ENCODE measurements at places on chromosomes 11 and 22.

DNA sequence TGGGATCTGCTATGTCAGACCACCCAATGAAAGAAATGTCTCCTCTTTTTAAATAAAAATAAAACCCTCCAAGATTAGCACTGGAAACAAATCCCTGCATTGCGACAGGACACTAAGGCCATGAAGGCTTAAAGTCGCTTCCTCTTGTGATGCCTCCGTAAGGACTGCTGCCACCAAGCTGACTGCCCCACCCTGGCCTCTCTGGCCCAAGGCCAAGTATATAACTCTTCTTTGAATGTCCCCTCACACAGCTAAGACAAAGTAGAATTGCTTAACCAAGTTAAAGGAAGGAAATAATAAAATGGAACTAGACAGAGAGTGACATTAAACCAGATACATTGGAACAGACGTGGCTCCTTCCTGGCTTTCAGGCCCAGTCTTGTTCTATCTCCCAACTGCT lies 7.5 kb upstream of the NRGN start:
- ATAC-seq = no peak

- ATAC-seq = no peak
Observed at GRCh38 chr11:46216019-46216764, 61.3 kb upstream of the CREB3L1 start.

DNA sequence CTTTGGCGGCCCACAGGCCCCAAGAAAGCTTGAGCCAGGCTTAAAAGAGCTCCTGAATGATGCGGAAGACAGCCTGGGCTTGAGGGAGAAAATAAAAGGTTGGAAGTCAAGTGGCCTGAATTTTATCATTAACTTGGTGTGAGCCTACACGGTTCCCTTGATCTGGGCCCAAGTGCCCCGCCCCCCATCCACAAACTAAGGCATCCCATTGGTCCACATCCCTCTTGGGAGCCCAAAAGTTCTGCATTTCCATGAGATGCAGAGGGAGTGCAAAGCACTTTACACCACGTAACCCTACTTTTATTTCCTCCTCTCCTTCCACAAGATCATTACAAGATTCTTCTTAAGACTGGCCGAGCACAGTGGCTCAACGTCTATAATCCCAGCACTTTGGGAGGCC lies 22.2 kb downstream of the LARGE1 start:
- ATAC-seq = no peak

DNA sequence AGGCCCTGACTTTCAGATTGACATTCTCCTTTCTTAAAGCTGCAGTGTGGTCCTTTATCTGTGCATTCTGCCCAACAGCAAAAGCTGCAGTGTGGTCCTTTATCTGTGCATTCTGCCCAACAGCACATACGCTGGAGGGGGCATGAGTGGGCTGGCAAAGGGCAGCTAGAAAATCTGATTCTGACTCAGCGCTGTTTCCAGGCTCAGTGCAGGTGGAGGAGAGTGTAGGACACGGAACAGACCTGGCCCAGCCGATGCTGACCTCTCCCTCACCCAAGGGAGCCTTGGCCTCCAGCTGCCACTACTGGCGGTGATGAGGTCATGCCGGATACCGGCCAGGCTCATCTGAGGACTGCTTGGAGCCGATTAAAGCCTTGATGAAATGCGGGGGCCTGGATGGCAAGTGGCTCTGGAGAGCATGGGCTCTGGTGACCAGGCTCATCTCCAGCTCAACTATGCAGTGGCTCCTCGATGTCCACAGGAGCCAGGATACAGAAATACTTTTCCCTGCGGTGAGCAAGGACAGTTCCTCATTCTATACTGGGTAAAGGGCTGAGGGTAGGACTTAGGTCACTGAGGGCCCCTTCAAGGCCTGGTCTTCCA lies 84.6 kb downstream of the CLPB start:
- ATAC-seq = no peak

- ATAC-seq = peak; percentile 22
Observed at GRCh38 chr11:62340269-62340901, 3.1 kb downstream of the ASRGL1 start.

- no peak for ATAC-seq
Observed at GRCh38 chr11:68424981-68425865, 35.3 kb upstream of the PPP6R3 start.

DNA sequence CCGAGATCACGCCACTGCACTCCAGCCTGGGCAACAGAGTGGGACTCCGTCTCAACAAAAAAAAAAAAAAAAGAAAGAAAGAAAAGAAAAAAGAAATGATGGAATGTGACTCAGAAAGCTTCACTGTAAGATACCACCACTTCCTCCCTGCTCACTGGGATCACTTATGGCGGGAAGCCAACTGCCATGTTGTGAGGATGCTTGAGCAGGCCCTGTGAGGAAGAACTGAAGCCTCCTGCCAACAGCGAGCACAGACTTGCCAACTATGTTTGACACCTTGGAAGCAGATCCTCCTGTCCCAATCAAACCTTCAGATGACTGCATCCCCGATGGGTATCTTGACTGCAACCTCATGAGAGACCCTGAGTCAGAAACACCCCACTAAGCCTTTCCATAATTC lies 8.3 kb downstream of the SEC14L6 start:
- no peak for ATAC-seq

GRCh38 chr11:118048472-118049370 lies 28.2 kb upstream of the TMPRSS4 start:
- ATAC-seq = no peak

GRCh38 chr22:38835888-38836301 lies 7.9 kb downstream of the NPTXR start:
- ATAC-seq = no peak

- ATAC-seq = no peak
Observed at GRCh38 chr11:68803766-68804165, 38.0 kb downstream of the CPT1A start.

DNA sequence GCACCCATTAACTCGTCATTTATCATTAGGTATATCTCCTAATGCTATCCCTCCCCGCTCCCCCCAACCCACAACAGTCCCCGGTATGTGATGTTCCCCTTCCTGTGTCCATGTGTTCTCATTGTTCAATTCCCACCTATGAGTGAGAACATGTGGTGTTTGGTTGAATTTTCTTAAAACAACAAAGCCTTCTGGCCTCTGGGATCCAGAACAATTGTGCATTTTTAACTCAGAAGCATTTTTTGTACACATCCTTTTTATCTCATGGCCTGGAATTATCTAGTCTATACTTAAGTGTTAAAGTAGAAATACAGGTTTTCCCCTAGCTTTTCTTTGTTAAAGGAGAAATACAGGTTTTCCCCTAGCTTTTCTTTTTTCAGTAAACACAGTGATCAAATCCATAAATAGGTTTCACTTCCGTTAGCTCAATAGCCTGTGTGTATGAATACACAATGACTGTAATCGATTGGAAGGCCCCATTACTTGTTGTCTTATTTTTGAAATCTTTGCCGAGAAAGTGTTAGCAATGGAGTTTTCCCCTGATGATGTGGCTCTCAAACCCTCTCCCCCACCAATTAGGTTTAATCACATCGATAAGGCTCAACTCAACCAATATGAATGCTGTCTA lies 125.6 kb upstream of the PITPNB start:
- ATAC-seq = no peak

GRCh38 chr11:6771926-6772893 lies at the start of gene OR2AG2:
Gene OR2AG2 (minus strand): TSS chr11:6771976. CDS start chr11:6768957, 3,019 bp downstream.
- peak; percentile 28 for ATAC-seq

- ATAC-seq = peak; percentile 37
Observed at GRCh38 chr11:2778630-2779498, 79.1 kb upstream of the KCNQ1OT1 start.

- ATAC-seq = no peak
Observed at GRCh38 chr22:28141614-28142013, 222.6 kb upstream of the PITPNB start.

DNA sequence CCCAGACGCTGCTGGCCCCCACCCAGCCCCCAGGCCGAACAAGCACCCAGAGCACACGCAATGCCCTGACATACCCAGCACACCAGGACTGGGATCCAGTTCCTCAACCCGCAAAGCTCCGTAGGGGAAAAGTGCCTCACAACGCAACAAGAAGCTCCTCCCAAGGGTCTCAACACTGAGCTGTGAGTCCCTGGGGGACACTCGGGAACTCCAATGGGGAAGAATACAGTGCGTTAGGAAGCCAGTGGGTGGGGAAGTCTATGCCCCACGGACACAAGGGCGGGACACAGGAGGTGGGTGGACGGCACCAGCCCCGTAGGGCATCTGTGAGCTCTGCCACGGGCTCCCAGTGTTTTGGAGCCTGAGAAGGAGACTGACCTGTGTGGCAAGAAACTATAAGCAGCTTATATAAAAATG lies 1.6 kb downstream of the DEAF1 start:
- ATAC-seq = no peak

DNA sequence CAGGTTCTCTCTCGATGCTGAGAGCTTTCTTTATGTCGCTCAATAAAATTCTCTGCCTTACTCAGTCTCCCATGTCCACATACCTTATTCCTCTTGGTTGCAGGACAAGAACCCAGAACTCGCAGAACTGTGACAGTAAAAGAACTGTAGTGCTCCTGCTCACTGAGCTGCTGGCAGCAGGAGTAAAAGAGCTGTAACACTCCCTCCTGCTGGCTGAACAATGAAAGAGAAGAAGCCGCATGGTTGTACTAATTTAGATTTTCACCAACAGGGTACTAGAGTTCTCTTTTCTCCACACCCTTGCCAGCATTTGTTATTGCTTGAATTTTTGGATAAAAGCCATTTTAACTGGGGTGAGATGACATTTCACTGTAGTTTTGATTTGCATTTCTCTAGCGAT lies 433.2 kb downstream of the GUCY1A2 start:
- ATAC-seq = no peak

DNA sequence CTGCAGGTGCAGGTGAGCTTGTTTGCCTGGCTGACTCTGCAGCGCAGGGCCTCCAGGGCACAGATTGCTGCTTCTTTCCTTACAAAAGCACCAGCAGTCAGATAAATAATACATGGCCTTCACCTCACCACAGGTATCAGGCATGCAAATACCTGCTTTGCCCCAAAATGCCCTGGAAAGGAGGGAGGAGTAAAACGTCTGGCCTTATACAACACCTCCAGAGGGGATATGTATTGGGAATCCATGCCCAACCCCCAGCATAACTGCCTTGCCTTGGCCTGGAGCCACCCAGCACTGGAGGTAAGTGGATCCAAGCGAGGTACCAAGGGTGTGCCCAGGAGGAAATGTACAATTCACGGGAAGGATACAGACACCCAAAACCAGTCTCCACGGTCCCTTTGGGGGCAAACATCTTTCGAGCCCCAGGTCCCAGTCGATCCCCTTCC lies 860 bp downstream of the TMEM184B start:
- no peak for ATAC-seq

All from activated CD4-positive, CD25-positive, alpha-beta regulatory T cell treated with anti-CD3 and anti-CD28 coated beads, Interleukin-2, amount 50 U/mL, for 24 hours (primary cell).